Suprapubic skin (tissue), 4 donors: ENCODE measurements at places on chromosomes 11 and 22. TPM values are rescaled to one million over a fixed set of nuclear protein-coding genes. Genes with fewer than 3 reads are reported as not detected.
A peak's percentile ranks its signal among the peaks of the same experiment; 100 is the strongest.

The OVCH2 gene
- total RNA-seq = 31.9 TPM

GRCh38 chr22:24200619-24201212 is 19.4 kb downstream of the SUSD2 start:
- H3K27ac ChIP-seq = no peak overlapping the region
- no peaks in the 10 kb centered on the region for H3K27me3 ChIP-seq
- no peak overlapping the region for H3K4me3 ChIP-seq

GRCh38 chr11:5071799-5072198 is 2.4 kb downstream of the OR52E1 start:
- DNase-seq = no peak
- H3K36me3 ChIP-seq = no peaks in the 10 kb centered on the region
- H3K4me3 ChIP-seq = no peak overlapping the region
- H3K27me3 ChIP-seq = no peaks in the 10 kb centered on the region

The MUC6 gene
- 0.04 TPM for total RNA-seq

The GAL3ST1 gene
- 1.8 TPM for total RNA-seq

DNA sequence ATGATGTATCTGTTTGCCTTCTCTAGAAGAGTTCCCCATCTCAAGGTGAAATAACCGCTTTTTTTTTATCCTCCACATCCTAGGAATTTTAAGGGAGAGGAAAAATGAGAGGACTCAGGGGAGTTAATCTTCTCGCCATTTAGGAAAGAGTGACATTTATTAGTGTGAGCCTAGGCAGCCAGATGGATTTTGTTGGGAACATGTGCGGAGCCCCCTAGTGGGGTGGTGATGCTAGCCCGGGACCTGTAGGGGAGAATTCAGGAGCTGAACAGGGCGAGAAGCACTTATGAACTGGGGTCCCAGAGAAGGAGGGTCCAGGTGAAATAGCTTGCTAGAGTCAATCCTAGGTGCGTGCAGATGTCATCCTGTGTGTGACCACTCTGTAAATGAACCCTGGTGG is 10.7 kb downstream of the IL17RA start:
- H3K27ac ChIP-seq = no peak overlapping the region
- peaks cover 36% of the 10 kb centered on the region for H3K36me3 ChIP-seq
- no peak overlapping the region for H3K4me3 ChIP-seq
- H3K27me3 ChIP-seq = no peaks in the 10 kb centered on the region
- H3K4me1 ChIP-seq = no peaks in the 10 kb centered on the region
- DNase-seq = peak; percentile 26

The OR10D3 gene
- not detected for total RNA-seq
